ENCODE measurements at places on chromosomes 11 and 22. TPM values are rescaled to one million over a fixed set of nuclear protein-coding genes. Genes with fewer than 3 reads are reported as not detected.

The HBG1 gene
- total RNA-seq = not detected

The CHRNA10 gene
- 0.51 TPM for total RNA-seq

The OR51E2 gene
- total RNA-seq = not detected

The BIK gene
- 56.8 TPM for total RNA-seq

The KCNE3 gene
- total RNA-seq = 0.13 TPM
